GM20000 (cell line): ENCODE measurements at places on chromosomes 4 and X.

GRCh38 chr4:96154676-96155075 lies 314.8 kb downstream of the PDHA2 start:
- no peak for DNase-seq

DNA sequence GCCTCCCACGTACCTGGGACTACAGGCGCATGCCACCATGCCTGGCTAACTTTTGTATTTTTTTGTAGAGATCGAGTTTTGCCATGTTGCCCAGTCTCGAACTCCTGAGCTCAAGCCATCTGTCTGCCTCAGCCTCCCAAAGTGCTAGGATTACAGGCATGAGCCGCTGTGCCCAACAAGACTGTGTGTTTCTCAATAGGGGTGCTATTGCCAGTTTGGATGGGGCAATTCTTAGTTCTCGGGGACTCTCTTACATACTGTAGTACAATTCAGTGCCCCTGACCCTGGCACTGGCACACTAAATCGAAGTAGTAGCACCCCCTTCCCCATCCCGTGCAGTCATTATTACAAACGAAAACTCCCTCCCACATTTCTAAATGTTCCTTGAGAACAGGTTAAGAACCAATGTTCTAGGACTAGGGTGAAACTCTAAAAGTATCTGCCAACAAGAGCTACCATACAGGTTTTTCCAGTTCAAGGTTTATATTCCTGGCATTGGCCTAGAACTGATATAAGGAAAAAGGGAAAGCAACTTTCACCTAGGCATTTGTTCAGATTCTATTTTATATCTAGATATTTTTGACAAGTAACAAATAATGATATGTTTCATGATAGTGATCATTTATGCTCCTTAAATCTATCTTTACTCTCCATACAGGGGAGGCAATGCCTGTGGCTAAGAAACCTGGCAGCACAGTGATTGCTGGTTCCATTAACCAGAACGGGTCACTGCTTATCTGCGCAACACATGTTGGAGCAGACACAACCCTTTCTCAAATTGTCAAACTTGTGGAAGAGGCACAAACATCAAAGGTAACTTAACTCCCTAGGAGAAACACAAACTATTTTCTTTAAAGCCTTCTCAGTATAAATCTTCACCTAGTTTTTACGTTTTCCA lies 50.4 kb upstream of the PGAM4 start:
- DNase-seq: no peak

DNA sequence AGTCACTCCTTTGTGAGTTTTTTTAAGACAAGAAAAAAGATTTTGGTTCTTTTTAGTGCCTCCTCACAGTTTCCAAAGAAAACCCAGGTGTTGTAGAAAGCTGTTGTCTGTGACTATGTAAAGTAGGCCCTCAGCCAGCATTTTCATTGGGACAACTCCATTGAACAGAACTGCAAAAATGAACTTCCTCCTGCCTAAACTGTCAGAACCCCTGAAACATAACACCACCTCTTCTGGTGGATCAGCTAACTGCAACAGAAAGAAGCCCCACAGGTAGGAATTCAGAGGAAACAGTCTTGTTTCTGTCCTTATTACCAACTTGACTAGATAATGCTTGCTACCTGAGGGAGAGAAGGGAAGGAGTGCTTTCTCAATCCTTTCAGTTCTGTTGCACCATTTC lies 3.4 kb upstream of the ATP11C start:
- no peak for DNase-seq

- DNase-seq: no peak
Observed at GRCh38 chr4:55447831-55448230, 52.1 kb downstream of the TMEM165 start.

GRCh38 chr4:100008048-100008447 lies 58.0 kb upstream of the H2AZ1 start:
- no peak for DNase-seq

- DNase-seq: no peak
Observed at GRCh38 chr4:161457906-161458305, 705.9 kb downstream of the FSTL5 start.

GRCh38 chrX:83916525-83916924 lies 55.6 kb downstream of the CYLC1 start:
- peak; percentile 0 for DNase-seq

DNA sequence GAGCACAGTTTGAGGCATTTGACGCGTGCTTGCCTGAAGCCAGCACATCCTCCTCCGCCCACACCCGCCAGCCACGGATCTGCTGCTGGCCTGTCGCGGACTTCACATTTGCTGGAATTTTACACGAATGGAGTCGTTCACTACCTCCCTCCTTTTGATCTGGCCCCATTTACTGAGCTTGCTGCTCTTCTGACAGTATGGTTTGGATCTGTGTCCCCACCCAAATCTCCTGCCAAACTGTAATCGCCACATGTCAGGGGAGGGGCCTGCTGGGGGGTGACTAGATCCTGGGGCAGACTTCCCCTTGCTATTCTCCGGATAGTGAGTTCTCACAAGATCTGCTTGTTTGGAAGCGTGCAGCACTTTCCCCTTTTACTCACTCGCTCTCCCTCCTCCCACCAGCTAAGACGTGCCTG lies 19.9 kb upstream of the CPLX1 start:
- DNase-seq: no peak

GRCh38 chr4:32435308-32435707 lies 1715.1 kb downstream of the PCDH7 start:
- DNase-seq: no peak

DNA sequence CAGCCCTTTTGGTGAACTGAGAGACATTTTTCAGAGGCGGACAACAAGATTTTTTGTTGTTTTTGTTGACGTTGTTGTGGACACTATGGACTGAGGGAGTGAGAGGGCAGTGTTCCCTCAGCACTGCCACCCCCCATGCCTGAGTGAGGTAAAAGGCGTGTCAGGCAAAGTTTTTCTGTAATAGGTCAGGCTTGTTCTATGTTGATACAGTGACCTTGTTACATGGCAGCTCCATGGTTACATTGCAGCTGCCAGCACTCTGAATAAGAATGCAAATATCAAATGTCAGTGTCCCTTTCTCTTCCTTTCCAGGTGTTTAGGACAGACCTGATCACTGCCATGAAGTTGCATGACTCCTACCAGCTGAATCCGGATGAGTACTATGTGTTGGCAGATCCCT lies 36.6 kb downstream of the JADE1 start:
- DNase-seq: no peak

DNA sequence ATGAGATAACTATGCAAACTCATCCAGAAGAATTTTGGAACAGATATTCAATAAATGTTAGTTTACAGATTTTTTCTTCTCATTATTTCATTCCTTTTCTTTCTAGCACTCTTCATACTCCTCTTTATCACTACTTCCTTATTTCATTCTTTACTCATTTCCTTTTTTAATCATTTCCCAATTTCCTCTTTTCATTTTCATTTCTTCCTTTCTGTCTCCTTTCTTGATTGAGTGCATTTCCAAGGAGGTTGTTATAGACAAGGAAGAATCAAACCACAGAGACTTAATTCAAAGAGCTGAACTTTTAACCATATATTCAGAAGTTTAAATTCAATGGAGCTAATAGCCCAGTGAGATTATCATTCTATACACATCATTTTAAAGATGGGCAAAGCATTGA lies 600.7 kb downstream of the ARAP2 start:
- DNase-seq: no peak
